Dorsolateral prefrontal cortex (tissue), 122 donors: ENCODE measurements at places on chromosomes 6 and 20.

GRCh38 chr6:44660561-44661220 lies 273.2 kb downstream of the CDC5L start:
- no peak for DNase-seq

DNA sequence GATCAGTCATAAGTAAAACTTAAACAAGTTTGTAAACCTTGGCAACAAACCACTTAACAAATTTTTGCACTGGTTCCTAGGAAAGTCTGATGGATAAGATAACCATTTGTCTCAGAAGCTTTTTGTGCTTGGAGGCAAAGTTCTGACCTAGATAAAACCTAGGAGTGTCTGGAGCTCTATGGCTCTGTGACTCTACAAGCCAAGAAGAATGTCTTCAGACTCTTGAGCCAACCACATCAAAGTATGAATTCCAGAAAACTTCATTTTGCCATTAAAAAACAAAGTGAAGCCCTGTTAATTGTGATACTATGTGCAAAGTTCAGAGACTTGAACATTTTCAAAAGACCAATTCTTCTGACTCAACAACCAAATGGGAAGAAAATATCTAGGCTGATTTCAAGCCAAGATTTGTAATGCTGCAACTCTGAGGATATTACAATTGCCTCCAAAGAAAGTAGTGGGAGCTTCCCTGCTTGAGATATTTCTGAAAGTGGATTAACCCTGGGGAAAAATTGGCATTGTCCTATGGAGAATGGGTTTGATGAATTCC lies 158.1 kb upstream of the FOXQ1 start:
- no peak for DNase-seq

- no peak for DNase-seq
Measured at GRCh38 chr6:16559071-16559470, 202.2 kb downstream of the ATXN1 start.

DNA sequence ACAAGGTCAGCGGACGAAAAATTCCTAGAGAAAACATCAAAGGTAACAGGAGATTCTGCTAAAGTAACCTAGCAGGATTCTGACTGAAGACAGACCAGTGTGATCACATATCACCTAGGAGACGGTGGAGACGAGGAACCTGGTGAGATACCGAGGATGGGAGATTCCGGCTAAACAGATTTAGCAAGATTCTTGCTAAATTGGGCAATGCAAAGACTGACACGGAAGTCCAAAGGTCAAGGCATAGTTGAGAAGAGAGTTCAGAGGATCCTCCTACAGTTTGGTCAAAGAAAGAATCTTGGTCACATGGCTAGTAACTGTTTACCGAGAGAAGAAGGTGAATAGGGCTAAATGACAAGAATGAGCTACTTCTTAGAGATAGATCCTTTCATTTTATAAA lies 61.1 kb downstream of the TMEM170B start:
- no peak for DNase-seq

DNA sequence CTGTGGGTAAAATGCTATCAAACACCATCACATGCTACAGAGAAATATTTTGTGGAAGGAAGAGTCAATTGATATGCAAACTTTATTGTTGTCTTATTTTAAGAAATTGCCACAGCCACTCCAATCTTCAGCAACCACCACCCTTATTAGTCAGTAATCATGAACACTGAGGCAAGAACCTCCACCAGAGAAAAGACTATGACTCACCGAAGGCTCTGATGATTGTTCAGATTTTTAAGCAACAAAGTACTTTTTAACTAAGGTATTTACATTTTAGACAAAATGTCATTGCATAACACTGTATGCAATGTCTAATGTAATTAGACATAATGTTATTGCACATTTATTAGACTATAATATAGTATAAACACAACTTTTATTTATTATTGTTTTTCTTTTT lies 26.2 kb upstream of the MMP24 start:
- DNase-seq = no peak

- no peak for DNase-seq
Measured at GRCh38 chr6:100346203-100346602, 118.5 kb downstream of the SIM1 start.

DNA sequence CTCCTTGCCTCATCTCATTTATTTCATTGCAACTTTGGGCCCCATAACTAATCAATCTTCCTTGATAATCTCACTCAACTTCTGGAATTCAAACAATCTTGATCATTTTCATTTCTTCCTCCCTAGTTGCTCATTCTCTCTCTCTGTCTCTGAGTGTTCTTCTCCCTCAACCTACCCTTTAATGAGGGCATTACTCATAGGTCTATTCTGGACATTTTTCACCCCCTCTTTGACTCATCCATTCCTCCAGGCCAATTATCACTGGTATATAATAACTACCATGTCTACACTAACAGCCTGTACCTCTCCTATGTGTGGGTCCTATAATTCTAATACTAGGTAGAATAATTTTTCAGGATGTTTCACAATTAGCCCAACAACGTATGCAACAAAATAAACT lies 78.8 kb downstream of the COL21A1 start:
- no peak for DNase-seq

DNA sequence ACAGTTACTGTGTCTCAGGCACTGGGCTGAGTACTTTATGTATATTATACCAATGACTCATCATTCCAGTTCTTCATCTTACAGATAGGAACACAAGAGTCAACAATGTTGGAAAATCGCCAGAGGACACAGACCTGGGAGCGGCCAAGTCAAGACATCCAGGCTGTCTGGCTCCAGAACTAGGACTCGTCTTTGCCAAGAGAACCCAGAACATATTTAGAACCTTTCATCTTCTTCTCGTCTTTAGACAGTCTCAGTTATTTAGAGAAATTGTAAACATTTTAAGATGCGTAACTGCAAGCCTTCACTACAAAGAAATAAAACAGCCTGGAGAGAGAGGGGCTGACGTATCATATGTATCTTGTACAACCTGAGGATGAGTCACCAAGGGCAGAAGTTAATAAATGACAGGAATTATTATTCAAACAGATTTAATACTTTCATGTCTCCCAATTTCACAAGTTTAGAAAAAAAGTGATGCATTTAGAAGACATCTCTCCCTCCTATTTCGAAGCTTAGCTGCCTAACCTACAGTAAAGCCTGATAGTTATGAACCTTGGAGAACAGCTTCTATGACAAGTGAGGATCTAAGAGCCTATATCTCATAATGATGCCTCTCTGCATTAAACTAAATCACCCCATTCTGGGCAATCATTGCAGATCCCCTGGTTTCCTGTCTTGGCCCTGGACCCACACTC lies 43.4 kb downstream of the SLC22A3 start:
- DNase-seq = no peak

DNA sequence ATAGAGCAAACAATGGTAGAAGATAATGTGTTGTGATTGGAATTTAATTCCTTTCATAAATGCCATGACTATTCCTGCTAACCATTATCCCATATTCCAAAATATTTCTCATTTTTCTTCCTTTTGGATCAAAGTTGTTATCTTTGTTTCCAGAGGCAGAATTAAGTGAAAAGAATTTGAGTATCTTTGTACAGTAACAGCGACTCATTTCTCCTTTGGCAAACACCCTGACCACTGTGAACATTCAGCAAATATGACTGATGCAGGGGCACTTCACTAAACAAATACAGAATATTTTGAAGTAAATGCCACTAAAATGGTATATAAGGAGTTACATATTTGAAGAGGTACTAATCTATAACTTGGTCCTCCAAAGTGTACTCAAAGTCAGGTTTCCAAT lies 105.0 kb upstream of the LAMP5 start:
- no peak for DNase-seq

GRCh38 chr20:6765469-6766058 lies 1.9 kb upstream of the BMP2 start:
- DNase-seq = no peak

GRCh38 chr6:154500769-154501577 lies 9.5 kb downstream of the CNKSR3 start:
- DNase-seq = no peak

- no peak for DNase-seq
Measured at GRCh38 chr6:112980676-112981075, 633.5 kb downstream of the RFPL4B start.

- DNase-seq = no peak
Measured at GRCh38 chr6:157763904-157764177, 59.2 kb upstream of the SNX9 start.

DNA sequence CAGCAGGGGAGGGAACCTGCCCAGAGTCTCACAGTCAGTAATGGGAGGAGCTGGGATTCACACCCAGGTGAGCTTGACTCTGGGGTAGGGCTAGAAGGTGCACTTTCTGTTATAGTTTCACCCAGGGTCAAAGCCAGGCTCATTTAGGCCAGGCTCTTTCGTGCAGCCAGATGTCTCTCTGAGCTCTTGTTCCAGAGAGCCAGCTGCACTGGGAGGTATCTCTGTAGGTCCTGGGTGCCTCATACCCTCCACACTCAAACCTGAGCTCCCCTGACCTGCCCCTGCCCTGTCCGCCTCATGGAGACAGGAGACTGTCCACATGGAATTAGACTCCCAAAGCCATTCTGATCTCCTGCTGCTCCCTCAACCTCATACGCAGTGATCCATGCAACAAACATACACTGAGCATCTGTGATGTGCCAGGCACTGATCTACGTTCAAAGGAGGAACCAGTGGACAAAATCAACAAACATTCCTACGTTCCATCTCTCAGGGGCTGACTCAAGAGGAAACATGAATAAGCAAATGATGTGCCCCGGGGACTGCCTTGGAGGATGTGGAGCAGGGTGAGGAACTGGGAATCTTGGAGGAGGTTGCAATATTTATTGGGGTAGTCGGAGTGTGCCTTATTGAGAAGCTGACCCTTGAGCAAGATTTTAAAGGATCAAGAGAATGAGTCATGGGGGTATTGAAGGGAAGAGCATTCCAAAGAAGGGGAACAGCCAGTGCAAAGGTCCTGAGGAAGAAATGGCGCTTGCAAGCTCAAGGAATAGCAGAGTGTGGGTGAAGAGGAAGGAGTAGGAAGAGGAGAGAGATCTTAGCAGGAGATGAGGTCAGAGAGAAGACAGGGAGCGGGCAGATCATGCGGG lies 71.3 kb upstream of the TOX2 start:
- no peak for DNase-seq

- DNase-seq = no peak
Measured at GRCh38 chr6:27188061-27188884, 59.2 kb upstream of the PRSS16 start.

GRCh38 chr6:79048611-79049010 lies 29.4 kb downstream of the PHIP start:
- DNase-seq = no peak

DNA sequence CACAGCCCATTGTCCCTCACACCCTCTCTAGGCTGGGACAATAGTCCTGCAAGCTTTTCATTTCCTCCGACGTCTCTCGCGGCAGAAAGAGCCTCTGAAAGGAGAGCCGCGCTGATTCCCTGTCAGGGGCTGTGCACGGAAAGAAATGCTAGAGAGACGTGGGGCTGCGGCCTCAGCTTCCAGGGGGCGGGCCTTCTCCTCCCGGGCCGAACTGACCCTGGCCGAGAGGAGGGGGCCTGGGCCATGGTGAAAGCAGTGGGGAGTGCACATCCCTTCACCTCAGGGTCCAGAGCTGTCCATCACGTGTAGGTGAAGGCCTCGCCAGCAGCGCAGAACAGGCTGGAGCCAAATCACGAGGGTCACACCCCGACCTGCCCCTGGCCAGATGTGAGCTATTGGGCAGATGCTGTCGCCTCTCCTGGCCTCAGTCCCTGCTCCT lies 220.4 kb downstream of the TAF4 start:
- DNase-seq = no peak

DNA sequence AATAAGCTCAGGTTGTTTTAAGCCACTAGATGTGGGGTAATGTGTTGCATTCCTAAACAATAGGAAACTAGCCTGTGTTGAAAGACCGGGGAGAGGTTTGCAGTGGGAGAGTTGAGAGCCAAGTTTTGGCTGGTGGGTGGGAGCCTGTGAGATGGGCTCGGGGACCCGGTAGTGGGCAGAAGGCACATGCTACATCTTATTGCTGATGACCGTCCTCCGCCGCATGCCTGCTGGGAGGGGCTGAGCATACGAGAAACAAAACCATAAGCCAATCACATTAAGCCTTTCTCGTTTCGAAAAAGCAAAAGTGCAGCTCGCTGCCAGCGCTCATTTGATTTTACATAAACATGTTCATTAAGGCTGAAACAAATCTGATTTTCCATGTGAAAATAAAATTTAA lies 57.4 kb upstream of the MPC1 start:
- DNase-seq = no peak

GRCh38 chr6:135323202-135323668 lies 142.1 kb downstream of the MYB start:
- DNase-seq = no peak

- no peak for DNase-seq
Measured at GRCh38 chr6:6455272-6455671, 133.2 kb upstream of the LY86 start.

DNA sequence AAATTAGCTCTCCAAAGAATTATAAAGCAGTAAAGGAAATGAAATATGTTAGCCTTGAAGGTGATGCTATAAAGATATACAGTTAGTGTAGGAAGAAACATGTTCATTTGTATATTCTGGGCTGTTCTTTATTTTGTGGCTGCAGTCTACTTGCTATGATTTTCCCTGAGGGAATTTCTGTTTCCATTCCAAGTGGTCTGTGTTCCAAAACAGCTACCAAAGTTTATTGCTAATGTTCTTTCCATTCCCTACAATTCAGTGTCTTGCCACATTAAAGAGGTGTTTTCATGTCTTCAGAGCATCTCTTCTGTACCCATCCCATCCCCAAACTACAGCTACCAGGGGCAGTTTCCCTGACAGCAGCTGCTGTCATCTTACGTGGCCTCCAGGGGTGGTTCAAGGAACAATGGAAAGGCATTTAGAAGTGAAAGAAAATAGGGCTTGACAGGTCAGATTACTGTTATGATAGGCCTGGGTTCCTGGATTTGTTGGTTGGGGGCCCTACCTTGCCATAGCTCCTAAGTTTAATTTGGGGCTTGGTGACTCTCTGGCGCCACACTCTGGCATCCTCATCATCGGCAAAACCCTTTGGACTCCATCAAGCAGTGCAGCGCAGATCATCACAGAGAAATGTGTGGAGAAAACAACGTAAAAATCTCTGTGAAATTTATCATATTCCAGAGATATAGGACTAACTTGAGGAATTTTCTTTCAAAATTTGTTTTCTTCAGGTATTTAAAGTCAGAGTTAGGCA lies 33.8 kb upstream of the AIG1 start:
- peak; percentile 52 for DNase-seq

DNA sequence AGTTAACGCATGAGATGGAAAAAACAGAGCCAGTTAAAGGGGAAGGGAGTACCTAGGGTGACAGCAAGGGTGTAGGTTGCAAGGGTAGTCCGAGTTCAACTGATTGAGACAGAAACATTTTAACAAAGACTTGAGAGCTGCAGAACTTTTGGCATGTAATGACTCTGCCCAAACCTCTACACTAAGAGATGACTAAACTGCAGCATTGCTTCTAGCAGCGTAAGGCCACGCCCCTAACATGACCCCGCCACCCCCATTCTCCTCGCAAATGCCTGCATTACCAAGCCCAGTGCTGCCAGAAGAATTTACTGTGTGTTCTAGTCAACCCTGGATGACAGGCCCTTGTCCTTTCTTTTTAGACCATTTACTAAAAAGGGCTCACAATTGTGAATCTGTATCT lies 6.3 kb upstream of the HINT3 start:
- no peak for DNase-seq

GRCh38 chr6:21281366-21281765 lies 312.2 kb upstream of the SOX4 start:
- DNase-seq = no peak
